ENCODE measurements at places on chromosomes 1 and 21. TPM values are rescaled to one million over a fixed set of nuclear protein-coding genes. Genes with fewer than 3 reads are reported as not detected.
A peak's percentile ranks its signal among the peaks of the same experiment; 100 is the strongest.

DNA sequence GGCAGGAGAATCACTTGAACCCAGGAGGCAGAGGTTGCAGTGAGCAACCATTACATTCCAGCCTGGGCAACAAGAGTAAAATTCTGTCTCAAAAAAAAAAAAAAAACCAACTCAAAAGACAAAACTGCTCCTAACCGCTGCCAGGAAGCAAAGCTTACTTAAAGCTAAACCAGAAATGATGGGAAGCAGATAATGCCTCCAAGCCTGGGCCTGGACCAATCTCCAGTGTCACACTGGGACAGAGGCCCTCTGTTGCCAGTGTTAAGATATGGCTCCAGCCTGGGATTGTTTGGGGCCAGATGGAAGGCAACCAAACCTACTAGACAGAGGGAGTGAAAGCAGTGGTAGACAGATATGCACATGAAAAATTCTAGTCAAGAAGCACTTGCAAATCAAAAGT is 36.9 kb downstream of the NSL1 start:
- peaks cover 6% of the 10 kb centered on the region for H3K4me1 ChIP-seq
- H3K36me3 ChIP-seq = peaks cover 6% of the 10 kb centered on the region
- peak; percentile 47 for DNase-seq
- H3K27ac ChIP-seq = peak overlapping the region; percentile 81
- no peak overlapping the region for H3K4me3 ChIP-seq

DNA sequence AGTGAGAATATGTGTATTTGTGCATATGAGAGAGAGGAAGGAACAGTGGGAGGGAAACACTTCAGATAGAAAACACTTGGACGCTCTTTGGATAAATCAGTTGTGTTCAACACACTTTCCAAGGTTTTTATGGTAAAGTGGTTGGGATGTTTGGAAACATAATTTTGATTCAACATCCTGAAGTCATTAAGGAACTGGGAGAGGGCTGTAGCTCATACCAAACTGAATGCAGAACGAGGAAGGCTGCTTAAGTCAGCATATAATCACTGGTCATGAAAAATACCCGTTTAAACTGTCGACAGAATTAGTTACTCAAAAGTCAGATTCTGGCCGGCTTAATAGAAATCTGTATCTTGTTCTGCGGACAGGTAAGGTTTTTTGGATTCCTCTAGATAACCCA is 14.9 kb downstream of the LIX1L start:
- H3K27ac ChIP-seq = no peak overlapping the region
- peaks cover 15% of the 10 kb centered on the region for H3K36me3 ChIP-seq
- no peaks in the 10 kb centered on the region for H3K27me3 ChIP-seq
- no peak overlapping the region for H3K4me3 ChIP-seq
- no peak for DNase-seq

- no peaks in the 10 kb centered on the region for H3K27me3 ChIP-seq
- no peaks in the 10 kb centered on the region for H3K4me1 ChIP-seq
- no peak for DNase-seq
- H3K27ac ChIP-seq = no peak overlapping the region
- no peaks in the 10 kb centered on the region for H3K36me3 ChIP-seq
- no peak overlapping the region for H3K4me3 ChIP-seq
These were observed 5.2 kb upstream of the PAXBP1 start for GRCh38 chr21:32776743-32777142.

GBP2 gene
- 60.5 TPM for total RNA-seq

TBX19 gene
- total RNA-seq = 0.76 TPM

DNA sequence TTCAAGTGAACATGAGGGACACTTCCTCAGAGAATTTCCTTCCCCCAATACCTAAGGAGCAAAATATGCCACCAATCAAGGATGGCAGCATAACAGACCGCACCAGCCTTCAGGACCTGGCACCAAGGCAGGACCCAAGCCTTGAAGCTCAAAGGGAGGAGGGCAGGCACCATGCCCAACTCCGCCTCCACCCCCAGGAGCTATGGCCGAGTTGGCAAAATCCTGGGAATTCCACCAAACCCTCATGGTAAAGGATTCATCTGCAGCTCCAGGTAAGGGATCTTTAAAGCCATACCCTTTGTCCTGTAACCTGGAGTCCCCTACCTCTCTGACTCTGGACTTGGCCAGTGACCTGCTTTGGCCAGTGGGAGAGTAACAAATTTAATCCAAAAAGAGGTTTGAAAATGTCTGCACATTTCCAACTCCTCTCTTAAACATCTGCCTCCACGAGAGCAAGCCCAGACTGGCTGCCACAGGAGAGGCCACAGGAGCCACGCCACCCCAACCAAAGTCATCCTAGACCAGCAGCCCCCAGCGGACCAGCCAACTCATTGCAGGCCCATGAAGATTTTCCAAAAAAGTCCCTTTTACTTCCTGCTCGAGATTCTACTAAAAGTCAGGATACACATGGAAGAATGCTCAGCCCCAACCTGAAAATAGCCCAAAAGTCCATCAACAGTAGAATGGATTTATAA is 41.9 kb downstream of the NPHP4 start:
- DNase-seq = no peak
- H3K36me3 ChIP-seq = peaks cover 20% of the 10 kb centered on the region
- H3K4me3 ChIP-seq = no peak overlapping the region
- no peaks in the 10 kb centered on the region for H3K4me1 ChIP-seq

LEPROT gene
- 14.8 TPM for total RNA-seq

- no peaks in the 10 kb centered on the region for H3K27me3 ChIP-seq
- H3K4me1 ChIP-seq = peaks cover 7% of the 10 kb centered on the region
- H3K27ac ChIP-seq = no peak overlapping the region
- no peaks in the 10 kb centered on the region for H3K36me3 ChIP-seq
These were observed 24.5 kb downstream of the ADARB1 start for GRCh38 chr21:45098867-45099266.

HFM1 gene
- total RNA-seq = 0.85 TPM

DNA sequence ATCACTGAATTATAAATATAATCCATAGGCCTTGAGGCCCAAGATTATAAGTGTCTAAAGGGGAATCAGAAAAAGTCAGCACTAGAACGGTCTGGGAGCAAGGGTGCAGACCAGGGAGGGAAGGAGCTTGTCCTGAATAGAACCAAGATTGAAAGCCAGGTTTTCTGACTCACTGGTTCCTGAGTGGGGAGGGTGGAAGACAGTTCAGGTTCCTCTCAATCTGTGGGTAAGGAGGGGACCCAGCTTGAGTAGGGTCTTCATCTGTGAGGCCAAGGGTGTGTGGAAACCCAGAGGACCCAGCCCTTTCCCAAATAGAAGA is 842 bp downstream of the LENEP start:
- no peak overlapping the region for H3K4me3 ChIP-seq
- peaks cover 23% of the 10 kb centered on the region for H3K4me1 ChIP-seq
- no peak overlapping the region for H3K27ac ChIP-seq
- DNase-seq = no peak

- no peaks in the 10 kb centered on the region for H3K27me3 ChIP-seq
- H3K4me3 ChIP-seq = no peak overlapping the region
- no peak for DNase-seq
- H3K27ac ChIP-seq = no peak overlapping the region
These were observed 45.8 kb upstream of the NTPCR start for GRCh38 chr1:232904566-232904965.

CLEC20A gene
- 0.28 TPM for total RNA-seq

PGLYRP4 gene
- 1.3 TPM for total RNA-seq

IQGAP3 gene
- total RNA-seq = 2.5 TPM

VSIG8 gene
- total RNA-seq = 0.24 TPM

RNF115 gene
- total RNA-seq = 8.8 TPM

DNA sequence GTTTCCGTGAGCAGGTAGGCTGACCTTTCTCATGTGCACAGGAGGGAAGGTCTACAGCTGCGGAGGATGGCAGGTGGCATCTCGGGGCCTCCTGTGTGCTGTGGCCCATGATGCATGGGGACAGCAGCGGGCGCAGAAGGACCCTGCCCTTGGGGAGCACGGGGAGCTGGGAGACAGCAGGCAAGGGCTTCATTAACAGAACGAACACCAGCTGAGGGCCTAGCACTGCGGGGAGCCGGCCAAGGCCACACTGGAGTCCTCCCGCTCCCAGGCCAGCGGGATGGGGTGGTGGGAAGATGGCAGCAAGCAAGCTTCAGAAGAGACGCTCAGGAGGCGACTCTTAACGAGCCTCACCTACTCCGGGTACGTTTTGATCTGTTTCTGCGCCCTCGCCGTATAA is 66.6 kb downstream of the SCCPDH start:
- H3K27ac ChIP-seq = no peak overlapping the region
- peaks cover 7% of the 10 kb centered on the region for H3K4me1 ChIP-seq
- no peaks in the 10 kb centered on the region for H3K36me3 ChIP-seq
- no peak for DNase-seq

DNA sequence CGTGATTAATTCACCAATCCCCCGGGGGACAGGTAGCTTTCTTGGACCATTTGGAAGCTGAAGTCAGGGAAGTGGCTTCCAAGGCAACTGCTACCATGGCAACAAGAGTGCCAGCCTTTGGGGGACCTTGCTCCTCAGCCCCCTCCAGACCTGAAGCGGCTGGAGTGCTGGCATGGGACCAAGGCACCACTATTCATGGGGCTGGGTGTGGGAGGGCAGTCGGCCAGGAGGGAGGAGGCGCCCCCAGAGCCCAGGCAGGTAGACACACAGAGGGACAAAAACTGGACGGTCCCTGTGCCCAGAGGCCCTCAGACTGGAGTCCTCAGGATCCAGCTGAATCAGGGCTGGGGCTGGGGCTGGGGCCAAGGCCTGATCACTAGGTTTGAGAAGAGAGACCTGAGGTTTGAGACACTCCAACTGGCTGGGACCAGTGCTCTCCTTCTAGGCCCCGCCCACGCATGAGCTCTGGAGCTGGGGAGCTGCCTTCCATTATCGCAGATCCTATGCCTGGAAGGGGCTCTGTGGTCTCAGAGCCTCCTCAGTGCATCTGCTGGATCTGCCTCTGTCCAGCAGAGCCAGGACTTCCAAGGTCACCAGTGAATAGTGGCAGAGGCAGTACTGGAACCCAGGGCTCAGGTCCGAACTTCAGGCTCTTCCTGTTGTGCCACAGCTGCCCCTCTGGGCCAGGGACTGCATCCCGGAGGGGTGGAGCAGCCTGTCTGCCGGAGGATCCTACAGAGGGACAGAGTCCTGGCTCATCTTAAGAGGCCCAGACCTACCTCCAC is 3.3 kb upstream of the KNCN start:
- no peak for DNase-seq
- H3K4me1 ChIP-seq = no peaks in the 10 kb centered on the region
- no peak overlapping the region for H3K27ac ChIP-seq
- peaks cover 22% of the 10 kb centered on the region for H3K36me3 ChIP-seq
